ENCODE measurements at places on chromosomes 1 and 21. TPM values are rescaled to one million over a fixed set of nuclear protein-coding genes. Genes with fewer than 3 reads are reported as not detected.

The KRTAP19-1 gene
- total RNA-seq = not detected

The S100A12 gene
- total RNA-seq = 22.8 TPM

The TMEM82 gene
- not detected for total RNA-seq

The ZNF648 gene
- not detected for total RNA-seq

The IFNLR1 gene
- total RNA-seq = 11.1 TPM

The NEGR1 gene
- total RNA-seq = 21.4 TPM

The PHLDA3 gene
- 90.0 TPM for total RNA-seq

The DNASE2B gene
- total RNA-seq = 21.7 TPM

The HFM1 gene
- total RNA-seq = 0.64 TPM

The SPRR1A gene
- total RNA-seq = not detected
